Glomerular endothelial cell (primary cell): ENCODE measurements at places on chromosomes 1 and 21.

GRCh38 chr21:35136586-35137219, 87.6 kb upstream of the RUNX1 start:
- DNase-seq: no peak

GRCh38 chr1:204558467-204558866, 42.3 kb downstream of the MDM4 start:
- DNase-seq: no peak

DNA sequence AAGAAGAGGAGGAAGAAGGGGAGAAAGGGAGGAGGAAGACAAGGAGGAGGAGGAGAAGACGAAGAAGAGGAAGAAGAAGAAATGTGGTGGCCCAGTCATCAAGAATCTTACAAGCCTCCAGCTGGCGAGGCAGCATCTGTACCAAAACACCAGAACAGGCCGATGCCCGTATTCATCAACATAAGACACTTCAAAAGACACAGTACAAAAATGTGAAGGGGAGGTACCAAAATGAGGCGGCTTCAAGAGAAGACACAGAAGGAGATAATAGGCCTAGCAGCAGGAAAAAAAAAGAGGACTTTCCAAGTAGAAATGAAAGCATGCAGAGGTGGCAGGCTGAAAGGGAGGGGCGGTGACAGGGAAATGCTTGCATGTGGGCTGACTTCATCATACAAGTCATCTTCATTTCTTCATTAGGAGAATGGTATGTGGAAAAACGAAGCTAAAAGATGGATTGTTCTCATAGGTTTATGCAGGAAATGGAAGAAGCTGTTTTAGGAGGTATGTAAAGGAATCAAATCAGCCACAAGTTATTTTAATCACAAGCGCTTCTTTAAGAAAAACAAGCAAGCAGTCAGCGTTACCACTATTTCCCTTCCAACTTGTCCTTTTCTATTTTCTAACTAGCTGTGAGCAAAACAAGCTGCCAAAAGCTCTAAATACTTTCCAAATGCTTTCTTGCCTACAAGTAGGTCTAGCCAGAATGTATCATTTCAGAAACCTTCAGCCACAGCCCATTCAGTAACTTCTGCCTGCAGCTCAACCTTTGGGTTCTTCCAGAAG, 192.3 kb downstream of the SLC45A1 start:
- no peak for DNase-seq

DNA sequence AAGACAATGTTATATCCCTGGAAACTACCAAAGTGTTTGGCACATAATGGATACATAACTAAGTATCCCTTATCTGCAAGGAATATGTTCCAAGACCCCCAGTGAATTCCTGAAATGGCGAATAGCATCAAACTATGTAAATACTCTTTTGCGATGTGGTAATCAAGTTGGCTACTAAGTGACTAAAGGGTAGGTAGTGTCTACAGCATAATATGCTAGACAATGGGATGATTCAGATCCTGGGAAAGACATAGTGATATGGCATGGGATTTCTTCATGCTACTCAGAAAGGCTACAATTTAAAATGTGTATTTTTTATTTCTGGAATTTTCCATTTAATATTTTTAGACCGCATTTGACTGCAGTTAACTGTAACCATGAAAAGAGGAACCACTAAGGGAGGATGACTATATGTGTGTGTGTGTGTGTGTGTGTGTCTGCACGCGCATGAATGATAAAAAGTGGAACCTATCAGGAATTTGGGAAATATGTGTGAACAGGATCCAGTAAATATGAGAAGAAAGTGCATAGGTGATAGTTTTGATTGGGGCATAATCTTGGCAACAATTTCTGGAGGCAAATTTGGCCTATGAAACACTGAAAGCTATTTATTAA, 1899.9 kb downstream of the NCAM2 start:
- no peak for DNase-seq

GRCh38 chr1:87568005-87568404, 239.3 kb downstream of the LMO4 start:
- DNase-seq: no peak

DNA sequence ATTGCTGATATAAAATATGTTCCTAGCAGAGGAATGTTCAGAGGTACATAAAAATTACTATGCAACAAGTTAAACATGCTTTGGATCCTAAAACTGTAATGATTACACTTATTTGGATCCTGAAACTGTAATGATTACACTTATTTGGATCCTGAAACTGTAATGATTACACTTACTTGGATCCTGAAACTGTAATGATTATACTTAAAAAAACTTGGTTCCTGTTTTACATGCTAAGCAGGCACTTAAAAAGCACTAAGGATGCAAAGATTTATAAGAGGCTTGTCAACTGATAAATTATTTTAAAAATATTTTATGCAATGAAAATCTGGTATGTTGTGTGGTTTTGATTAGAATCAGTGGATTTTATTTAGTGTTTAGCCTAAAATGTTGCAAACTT, 47.7 kb downstream of the ZNHIT6 start:
- no peak for DNase-seq

DNA sequence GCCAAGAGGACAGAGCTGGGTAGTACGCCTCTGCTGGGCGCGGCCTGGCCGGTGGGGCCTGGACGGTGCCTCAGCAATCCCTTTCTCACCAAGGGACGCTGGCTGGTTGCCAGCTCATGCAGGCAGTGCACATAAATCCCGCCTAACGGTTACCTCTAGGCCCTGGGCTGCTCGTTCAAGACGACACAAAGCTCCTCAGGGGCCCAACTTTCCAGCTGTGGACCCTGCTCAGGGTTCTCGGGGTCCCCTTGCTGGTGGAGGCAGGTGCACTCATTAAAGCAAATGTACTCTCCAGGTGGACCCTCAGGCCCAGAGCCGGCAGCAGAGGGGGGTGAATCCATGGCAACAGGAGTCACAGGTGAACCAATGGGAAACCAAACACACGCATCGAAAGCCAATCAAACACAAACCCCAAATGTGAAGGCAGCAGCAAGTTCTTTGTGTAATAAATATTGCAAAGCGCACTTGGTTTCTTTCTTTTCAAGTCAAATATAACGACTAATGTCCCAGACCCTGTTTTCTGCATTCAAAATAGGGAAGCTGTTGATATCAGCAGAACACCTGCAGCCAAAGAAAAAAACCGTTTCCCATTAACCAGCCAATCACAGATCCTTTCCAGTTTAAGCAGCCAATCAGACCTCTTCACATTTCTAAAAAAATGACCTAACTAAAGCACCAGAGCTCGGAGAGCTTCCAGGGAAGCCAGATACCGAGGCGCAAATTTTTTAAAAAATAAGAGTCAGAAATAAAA, 26.1 kb upstream of the CLSTN1 start:
- DNase-seq: no peak

DNA sequence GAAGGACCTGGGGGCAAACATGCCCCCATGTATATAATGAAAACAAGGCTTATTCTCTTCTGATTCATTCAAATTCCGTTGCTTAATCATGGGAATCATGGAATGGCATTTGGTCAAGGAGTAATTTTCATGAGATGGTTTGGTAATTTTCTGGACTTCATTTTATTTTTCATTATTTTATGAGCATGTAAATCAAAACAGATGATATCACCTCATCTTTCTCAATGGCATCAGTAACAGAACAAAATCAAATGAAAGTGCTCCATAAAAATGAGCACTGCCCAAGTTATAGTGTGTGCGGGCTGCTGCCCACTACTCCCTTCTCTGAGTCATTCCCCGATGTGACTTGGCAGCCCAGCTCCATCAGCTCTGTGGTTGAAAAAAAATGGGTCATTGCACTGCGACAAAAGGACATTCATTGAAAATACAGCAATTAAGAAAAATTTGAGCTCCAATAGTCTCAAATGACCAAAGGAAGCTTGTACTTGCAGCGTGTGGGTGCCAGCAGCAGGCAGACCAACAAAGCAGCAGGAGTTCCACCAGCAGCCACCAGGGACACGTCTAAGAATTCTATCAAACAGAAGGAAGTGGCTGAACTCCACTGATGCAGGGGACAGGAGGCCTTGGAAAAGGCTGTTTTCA, 84.3 kb upstream of the VAV3 start:
- no peak for DNase-seq

GRCh38 chr1:40241362-40241761, 6.4 kb upstream of the TMCO2 start:
- DNase-seq: no peak

- DNase-seq: no peak
These were observed 6.9 kb upstream of the PRDM16 start for GRCh38 chr1:3061981-3062615.

GRCh38 chr1:162206749-162207635, 137.5 kb downstream of the NOS1AP start:
- DNase-seq: no peak

GRCh38 chr1:220882061-220882891, 3.0 kb downstream of the HLX start:
- DNase-seq: no peak

DNA sequence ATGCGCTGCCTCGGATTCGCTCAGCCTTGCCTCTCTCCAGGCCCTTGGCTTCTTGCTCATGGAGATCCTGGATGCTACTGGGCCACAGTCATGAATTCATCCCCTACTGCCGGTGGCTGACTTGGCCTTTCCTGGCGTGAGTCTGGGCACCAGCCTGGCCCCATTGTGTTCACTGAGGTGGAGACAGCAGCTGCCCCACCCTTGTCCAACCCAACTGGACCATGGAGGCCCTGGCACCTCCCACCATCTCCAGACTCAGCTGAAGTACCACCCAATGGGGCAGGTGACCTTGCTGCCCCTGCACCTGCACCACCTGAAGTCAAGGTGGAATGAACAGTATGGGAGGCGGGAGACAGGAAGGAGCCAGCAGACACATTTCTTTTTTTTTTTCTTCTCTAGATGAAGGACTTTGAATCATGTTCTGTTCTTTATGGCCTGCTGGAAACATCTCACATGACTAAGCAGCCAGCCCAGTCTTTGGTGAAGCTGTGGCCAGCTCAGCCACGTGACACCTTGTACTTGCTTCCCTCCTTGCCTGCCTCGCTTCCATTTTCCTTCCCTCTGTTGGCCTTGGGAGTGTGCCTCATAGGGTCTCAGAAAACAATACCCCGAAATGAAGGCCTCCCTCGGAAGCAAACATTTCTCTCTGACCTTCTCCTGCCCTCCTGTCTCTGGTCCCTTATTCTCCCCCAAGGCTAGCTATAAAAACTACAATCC, 3.8 kb upstream of the SLC30A2 start:
- DNase-seq: no peak

- peak; percentile 98 for DNase-seq
These were observed 191.2 kb downstream of the GABPA start for GRCh38 chr21:25925936-25926335.

DNA sequence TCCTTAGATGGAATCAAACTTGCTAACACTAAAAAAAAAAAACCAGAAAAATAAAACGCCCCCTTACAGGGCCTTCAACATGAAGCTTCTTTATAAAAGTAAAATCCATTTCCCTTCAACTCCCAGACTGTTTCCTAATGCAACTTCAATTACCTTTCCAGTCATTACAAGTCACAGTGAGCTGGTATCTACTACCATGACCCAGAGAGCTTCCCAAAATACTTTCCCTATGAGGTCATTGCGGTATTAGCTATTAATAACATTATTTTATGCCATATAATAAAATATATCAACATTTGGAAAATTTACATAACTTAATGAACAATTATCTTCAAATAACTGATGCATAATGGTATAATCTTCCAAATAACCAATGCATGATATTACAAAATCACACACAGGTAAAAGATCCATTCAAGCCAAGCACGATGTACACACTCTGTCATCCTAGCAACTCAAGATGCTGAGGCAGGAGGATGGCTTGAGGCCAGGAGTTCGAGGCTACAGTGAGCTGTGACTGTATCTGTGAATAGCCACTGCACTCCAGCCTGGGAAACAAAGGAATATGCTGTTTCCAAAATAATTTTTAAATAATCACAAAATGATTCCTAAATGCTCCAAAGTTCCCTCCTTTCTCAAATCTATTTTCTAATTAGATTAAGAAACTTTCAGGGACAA, 24.1 kb downstream of the EIF4G3 start:
- no peak for DNase-seq

- DNase-seq: no peak
These were observed 34.6 kb upstream of the CTPS1 start for GRCh38 chr1:40944841-40945430.

GRCh38 chr1:54848134-54848948, 38.7 kb downstream of the DHCR24 start:
- DNase-seq: no peak

DNA sequence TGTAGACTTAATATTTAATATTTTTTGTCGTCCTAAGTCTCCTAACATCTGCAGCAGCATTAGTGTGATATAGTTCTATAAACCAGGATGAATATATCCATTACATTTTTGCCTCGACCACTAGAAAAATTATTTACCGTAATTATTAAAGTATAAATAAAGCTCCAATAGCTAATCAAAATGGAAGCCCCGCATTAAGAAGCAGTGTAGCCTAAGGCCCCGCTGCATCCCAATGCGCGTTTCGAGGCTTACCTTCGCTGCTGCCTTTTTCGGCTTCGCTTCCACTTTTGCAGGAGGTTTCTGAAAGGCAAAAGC, 891 bp downstream of the HMGN1 start:
- no peak for DNase-seq

GRCh38 chr1:234774971-234775370, 165.0 kb upstream of the IRF2BP2 start:
- no peak for DNase-seq

GRCh38 chr1:215672482-215672881, 105.4 kb downstream of the KCTD3 start:
- DNase-seq: no peak

- DNase-seq: no peak
These were observed at the start of gene AGPAT3 for GRCh38 chr21:43864962-43865539. AGPAT3 (plus strand) TSS chr21:43865223; CDS start chr21:43959682, 94,459 bp downstream.

DNA sequence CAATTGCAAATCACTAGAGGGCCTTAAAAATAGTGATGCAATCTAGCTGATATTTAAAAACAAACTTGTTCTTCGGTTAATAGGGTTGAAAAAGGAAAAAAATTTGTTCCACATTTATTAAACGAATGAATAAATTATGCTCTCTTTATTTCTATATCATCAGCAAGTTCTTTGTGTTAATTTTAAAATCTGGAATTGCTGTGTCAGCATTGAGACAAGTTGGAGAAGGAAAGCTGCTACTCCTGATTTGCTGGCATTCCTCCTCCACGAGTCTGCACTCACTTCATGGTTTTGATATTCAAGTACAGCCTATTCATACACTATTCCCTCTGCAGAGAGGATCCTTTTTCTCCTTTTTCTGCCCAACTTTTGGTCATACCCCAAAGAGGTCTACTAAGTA, 117.6 kb downstream of the MRPL39 start:
- DNase-seq: no peak

DNA sequence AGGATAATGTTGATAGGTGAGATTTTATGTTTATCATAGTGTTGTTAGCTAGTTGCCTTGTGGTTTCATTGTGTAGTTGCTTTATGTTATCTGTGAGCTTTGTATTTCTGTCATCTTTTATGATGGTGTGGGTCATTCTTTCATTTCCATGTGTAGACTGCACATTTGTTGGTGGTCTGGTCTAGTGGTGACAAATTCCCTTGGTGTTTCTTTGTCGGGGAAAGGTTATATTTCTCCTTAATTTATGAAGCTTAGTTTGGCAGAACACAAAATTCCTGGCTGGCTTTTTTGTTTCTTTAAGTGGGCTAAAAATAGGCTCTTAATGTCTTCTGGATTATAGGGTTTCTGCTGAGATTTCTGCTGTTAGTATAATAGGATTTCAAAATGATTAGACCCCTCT, 347.2 kb upstream of the ADAMTS5 start:
- no peak for DNase-seq
